ENCODE measurements at places on chromosomes 6 and 20.

GRCh38 chr6:95318137-95318536, 259.2 kb upstream of the MANEA start:
- DNase-seq: no peak

GRCh38 chr6:137910843-137911456, 43.9 kb downstream of the TNFAIP3 start:
- no peak for DNase-seq

DNA sequence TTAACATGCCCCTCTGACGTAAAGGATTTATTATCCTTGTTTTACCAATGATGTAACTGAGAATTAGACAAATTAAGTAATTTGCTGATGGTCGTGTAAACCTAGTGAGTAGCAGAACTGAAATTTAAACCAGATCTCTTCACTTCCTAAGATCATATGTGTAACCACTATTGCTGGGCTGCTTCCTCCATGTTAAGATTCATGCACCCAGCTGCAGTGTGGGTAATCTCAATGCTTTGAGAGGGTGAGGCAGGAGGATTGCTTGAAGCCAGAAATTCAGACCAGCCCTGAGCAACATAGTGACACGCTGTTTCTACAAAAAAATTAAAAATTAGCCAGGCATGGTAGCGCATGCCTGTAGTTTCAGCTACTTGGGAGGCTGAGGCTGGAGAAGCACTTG, 97.9 kb downstream of the L3MBTL3 start:
- DNase-seq: no peak

DNA sequence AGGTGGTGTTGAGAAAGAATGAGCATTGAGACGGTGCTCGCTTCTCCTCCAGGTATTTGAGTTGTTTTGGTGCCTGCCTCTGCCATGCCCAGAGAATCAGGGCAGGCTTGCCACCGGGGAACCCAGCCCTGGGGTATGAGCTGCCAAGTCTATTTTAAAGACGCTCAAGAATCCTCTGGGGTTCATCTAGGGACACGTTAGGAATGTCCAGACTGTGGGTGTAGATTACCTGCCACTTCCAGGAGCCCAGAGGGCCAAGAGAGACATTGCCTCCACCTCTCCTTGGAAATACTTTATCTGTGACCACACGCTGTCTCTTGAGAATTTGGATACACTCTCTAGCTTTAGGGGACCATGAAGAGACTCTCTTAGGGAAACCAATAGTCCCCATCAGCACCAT, 28.3 kb downstream of the SAYSD1 start:
- no peak for DNase-seq

DNA sequence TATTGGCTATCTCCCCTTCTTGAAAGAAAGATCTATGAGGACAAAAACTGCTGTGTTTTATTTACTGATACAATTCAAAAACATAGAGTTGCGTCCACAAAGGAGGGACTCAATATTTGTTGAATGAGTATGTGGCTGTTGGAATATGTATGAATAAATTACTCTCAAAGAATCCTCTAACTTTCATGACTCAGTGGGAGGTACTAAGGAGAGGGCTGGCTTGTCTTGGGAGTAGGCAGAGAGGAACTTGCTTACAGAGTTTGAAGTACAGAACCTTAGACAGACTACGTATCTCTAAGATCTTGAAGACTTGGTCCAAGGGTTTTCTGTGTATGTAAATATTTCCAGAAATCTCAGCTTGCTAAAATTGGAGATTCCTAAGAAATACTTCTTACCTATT, 504.0 kb upstream of the PTCHD4 start:
- no peak for DNase-seq

GRCh38 chr20:24590178-24590982, 121.0 kb downstream of the SYNDIG1 start:
- DNase-seq: no peak

DNA sequence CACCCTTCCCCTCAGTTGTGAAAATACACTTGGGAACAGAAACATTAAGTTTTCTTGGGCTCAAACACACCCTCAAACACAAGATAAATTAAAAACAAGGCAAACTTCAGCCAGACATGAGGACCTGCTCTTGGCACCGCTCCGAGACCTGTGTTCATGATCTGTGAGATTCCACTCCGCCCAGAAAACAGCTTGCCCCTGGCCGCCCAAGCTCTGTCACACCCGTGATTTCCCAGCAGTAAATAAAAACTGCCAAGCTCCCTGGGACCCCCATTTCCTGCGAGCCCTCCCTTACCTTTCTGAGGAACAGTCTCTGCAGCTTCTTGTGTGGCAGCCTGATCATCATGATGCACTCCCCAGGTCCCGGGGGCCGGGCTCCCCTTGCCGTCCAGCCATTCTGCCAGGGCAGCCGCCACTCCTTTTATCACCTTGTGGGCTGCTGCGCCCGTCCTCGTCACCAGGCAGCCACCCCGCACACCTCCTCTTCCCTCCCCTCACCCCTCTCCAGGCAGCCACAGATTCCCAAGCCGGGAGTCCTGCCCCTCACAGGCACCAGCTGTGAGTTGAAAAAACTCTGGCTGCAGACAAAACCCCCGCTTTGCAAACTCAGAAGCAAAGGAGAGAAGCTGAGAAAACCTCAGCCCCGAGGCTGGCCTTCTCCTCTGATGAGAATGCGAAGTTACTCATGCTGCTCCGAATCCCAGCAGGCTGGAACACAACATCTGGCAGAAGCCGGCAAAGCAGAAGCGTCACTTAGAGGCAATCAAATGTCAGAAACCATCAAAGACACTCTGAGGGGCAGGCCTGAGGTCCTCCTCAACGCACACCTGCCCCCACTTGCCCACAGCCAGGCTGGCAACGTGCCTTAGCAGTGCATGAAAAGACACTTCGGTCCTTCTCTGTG, 130.4 kb upstream of the RPS6KA2 start:
- DNase-seq: no peak

- DNase-seq: no peak
These were observed 9.0 kb upstream of the MMP9 start for GRCh38 chr20:45999557-46000261.

GRCh38 chr20:1330075-1330830, 1.3 kb upstream of the SDCBP2 start:
- DNase-seq: peak; percentile 87

- no peak for DNase-seq
These were observed 123.2 kb upstream of the ID4 start for GRCh38 chr6:19713984-19714383.

- no peak for DNase-seq
These were observed 19.0 kb downstream of the DLL1 start for GRCh38 chr6:170271771-170272314.

Measured in epithelial cell of prostate (primary cell).